ENCODE measurements at places on chromosomes 13 and 19.

DNA sequence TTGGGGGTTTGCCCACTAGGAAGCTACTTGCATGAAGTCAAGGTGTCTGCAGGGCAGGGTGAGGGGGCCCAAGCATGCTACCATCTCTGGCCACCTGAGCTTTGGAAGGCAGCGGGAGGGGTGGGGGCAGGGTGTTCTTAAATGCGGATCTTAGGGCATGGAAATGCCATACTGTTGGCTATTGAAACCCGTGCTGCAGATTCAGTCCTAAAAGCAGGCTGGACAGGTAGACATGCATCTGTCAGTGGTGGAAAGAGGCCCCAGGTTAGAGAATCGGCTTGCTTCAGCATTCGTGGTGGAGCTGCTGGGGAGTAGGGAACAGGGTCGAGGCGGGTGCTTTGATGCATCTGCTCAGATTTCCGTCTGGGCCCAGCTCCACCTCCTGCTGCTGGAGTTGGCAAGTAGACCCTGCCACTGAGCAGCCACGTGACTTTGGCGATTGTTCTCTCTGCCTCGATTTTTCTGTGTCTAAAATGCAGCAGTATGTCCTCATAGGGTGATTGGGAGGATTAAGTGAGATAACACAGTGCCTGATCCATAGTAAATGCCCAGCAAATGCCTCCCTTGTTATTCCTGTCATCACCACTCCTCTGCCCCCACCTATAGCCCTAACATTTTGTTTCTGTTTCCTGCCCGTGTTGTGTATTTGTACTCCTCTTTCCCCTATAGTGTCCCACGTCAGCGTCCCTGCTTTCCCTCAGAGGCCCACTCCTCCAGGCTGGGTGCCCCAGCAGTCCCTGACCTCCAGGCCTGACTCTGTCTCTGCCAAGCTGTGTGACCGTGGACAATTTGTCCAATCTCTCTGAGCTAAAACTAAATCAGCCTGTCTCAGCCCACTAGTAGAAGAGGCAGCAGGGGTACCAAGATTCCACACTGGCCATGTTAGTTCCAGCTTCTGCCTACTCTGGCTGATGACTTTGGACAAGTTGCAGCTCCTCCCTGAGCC, 5.8 kb downstream of the PPP1R37 start:
- peak; percentile 79 for DNase-seq

DNA sequence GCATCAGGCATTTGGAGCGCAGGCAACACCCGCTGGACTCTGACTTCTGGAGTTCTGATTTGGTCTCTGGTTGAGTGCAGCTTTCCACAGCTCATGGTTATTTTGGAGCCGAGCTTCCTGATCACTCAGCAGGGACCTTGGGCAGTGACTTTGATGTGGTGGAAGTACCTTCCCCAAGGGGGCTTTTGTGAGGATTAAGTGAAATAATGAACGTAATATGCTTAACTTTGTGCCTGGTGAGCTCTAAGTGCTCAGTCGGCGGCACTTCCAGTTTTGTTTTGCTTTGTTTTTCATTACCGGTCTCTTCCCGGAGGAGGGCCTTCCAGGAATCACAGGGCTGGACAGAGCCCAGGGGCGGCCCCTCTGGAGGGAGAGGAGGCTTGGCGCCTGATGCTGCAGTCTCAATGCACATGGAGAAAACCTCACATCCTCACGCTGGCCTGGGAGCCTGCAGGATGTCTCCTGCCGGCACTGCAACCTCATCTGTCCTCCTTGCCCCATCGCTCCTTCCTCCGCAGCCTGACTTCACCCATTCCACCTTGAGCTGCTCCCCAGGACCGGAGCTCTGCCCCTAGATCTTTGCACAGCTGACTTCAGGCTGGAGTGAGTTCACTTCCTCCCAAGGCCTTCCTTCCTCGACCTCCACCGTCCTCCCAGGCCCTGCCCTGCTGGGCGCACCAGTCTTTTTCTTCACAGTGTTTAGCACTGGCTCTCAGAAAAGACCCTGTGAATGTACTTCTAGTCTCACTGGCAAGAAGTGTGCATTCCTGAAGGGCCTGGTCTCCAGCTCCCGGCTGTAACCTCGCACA, 1.5 kb downstream of the PLEKHF1 start:
- no peak for DNase-seq

DNA sequence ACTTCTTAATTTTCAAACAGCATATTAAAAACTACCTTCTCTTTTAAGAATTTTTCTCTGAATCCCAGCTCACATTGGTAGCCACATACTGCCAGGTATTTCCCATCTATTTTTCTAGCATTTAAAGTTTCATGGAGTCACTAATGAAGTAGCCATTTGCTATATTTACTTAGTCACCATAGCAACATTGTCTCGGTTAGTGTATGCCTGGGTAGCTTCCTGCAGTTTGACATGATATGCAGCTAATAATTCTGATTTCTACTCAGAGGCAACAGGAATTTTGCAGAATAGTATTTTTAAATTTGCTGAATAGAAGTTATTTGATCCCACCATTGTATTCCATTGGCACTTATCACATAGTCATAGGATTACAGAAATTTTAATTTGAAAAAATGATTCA, 30.9 kb upstream of the KCTD4 start:
- no peak for DNase-seq

DNA sequence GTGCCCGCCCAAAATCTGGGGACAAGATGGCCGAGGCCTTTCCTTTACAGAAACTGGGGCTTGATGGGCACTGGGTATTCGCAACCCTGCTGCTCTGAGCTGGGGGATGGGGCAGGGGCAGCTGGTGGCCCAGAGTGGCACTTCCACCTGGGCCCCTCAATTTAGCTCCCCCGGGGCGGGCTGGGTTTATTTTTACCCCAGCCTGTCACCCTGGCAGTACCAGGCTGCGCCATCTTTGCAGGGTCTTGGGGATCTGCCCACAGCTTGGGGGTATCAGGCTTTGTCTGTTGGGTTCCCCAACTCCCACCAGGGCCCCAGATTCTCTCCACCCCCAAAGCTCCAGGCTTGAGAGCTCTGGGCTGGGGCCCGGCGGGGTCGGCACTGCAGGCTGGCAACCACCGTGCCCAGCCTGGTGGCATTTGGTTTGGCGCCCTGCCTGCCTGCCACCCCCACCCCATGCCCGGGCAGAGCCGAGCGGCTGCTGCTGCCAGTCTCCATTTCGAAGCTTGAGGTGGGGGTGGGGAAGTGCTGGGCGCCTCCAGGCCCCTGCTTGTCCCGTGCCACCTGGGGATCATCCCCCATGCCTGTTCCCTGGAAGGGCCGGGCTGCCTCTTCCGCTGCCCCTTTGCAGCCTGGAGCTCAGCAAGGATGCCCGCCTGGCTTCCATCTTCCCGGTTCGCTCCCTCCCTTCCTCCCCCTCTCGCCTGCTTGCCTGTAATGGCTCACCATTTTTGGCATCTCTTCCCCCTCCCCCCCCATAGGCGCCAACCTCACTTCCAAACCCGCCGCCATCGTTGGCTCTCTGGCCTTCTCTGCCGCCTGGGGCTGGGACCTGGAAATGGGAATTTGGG, 11.4 kb downstream of the NFIX start:
- DNase-seq: no peak

GRCh38 chr13:77737583-77738200, 40.2 kb downstream of the SLAIN1 start:
- no peak for DNase-seq

DNA sequence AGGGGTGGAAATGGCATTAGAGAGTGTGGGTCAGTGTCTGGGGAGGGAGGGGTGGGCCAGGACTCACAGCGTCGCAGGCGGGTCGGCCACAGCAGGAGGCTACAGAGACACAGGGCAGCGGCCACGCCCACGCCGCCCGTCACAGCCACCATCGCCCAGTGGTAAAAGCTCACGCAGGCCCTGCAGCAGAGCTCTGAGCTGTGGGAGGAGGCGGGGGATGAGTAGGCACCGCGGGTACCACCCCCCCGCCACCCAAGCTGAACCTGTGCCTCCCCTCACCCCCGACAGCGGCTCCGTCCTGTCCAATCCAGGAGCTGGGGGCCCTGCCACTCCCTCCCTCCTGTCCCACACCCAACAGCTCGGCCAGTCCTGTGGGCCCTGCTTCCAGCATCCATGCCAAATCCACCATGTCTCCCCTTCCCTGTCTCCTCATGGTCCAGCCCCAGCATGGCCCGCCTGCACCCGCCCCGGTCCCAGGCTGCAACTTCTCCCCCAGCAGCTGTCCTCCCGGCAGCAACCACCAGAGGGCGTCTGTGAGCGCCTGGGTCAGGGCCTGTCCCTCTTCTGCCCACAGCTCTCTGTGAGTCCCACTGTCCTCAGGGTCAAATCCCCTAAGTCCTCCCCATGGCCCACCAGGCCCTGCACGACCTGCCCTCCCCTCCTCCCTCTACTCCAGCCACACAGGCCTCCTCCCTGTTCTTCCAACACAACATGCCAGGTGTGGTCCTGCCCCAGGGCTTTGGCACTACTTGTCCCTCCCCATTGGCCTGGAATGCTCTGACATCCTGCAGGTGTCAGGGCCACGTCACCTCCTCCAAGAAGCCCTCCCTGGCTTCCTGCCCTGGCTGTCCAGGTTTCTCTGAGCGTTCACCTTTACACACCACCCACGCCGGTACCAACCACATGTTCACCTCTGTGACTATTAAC, 6.0 kb downstream of the TEKTIP1 start:
- DNase-seq: peak; percentile 12

- no peak for DNase-seq
These were observed 21.0 kb downstream of the LTBP4 start for GRCh38 chr19:40621966-40622772.

DNA sequence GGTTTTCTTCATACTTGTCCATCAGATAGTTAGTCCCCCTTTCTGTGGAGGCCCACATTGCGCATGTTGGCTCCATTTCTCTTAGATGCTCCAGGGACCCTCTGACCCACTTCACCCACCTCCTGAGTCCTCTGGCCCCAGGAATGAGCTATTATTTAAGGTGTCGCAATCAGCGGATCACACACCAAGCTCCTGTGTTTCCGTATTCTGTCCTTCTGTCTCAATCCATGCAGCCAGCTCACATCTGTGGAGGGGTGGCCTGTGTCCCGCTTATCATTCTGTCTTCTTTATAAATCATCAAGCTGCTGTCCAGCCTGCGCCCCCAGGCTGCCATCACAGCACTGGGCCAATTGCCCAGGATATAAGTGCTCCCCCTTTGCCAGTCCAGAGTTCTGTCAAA, 4.7 kb downstream of the ZNF230 start:
- DNase-seq: no peak

DNA sequence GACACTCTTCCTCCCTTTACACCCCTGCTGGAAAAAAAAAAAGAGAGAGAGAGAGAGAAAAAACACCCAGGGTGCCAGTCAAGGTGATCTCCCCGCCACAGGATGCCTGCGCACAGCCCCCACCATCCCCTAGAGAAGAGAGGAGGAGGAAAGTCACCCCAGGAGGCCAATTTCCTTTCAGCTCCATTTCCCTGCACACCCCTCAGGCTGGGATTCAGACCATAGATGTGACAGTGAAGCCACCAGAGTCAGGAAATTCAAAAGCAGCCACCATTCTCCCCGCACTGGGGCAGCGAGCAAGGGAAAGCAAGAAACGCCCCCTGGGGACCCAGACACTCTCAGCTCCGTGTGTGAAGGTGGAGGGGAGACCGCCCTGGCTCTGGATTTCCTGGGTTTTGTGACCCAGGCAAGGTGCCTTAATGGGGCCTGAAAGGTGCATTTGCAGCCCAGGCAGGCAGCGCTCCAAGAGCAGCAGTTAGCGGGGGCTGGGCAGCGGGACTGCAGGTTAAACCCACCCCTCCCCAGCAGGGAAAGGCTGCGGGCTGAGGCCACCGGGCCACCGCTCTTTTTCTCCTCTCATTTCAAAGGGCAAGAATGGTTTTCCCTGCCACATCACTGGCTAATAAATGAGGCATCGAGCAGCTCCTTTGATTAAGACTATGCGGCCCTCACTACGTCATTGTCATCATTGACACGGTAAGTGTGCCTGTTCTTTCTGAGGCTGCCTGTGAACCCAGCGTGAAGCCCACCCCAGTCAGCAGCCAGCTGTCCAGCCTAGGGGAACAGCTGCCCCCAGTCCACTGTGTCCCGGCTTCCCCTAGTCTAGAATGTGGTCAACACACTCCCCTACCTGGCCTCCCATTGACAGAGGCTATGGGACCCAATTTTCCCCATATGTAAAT, 83.8 kb upstream of the TM9SF2 start:
- DNase-seq: no peak

All from NCI-H2081 (cell line).